Activated CD4-positive, alpha-beta T cell treated with anti-CD3 and anti-CD28 coated beads for 36 hours (primary cell): ENCODE measurements at places on chromosomes 1 and 21. TPM values are rescaled to one million over a fixed set of nuclear protein-coding genes. Genes with fewer than 3 reads are reported as not detected.
A peak's percentile ranks its signal among the peaks of the same experiment; 100 is the strongest.

DNA sequence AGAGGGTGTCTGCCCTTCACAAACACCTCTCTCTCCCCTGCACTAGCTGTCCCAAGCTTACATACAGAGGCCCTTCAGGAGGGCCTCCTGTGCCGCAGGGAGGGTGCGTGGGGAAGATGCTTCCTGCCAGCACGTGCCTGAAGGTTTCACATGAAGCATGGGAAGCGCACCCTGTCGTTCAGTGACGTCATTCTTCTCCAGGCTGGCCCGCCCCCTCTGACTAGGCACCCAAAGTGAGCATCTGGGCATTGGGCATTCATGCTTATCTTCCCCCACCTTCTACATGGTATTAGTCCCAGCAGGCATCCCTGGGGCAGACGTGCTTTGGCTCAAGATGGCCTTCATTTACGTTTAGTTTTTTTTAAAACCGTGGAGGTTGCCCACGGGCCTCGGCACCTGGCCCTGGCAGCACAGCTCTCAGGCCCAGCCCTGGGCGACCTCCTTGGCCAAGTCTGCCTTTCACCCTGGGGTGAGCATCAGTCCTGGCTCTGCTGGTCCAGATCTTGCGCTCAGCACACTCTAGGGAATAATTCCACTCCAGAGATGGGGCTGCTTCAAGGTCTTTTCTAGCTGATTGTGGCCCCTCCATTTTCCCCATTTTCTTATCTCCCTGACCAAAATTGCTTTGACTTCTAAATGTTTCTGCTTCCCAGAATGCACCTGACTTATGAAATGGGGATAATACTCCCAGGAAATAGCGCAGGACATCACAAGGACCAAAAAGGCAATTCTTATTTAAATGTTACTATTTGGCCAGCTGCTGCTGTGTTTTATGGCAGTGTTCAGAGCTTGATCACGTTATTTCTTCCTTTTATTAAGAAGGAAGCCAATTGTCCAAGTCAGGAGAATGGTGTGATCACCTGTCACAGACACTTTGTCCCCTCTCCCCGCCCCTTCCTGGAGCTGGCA lies 6.1 kb downstream of the NPPA start:
- DNase-seq: no peak

GRCh38 chr1:58063095-58063494 lies 483.4 kb downstream of the OMA1 start:
- no peak for DNase-seq

DNA sequence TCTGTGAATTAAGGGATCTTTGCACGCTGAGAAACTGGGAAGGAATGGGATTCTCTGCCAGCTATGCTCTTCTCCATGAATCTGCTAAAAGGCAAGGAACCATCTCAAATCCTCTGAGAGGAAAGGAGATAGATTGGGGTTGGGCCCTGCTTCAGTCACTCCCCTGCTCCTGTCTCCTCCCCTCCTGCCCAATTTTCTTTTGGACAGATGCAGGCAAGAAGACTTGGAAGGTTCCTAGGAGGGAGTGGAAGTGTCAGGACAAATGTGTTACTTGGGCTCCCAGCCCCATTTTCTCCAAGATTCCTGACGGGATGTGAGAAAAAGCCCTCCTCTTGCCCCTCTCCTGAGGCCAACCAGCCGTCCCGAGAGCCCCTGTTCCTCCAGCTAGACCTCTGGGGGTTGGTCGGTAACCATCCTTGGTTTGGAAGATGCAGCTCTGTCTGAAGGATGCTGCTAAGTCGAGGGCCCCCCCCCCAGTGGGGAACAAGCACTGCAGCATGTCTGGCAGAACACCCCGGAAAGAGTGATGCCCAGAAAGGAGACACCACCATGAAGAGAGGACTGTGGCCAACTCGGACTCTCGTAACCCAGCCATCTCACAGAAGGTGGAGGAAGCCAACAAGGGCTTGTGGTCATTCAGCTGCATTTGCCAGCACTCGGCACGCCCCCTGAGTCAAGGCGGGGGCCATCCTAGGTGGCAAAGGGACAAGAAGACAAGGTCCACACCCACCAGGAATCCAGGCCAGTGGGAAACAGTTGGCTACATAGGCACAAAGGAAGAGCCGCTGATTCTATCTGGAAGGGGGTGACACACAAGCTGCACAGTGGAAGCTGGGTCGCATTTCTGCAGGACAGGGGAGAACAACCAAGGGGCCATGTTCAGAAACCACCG lies 43.7 kb downstream of the CDK18 start:
- no peak for DNase-seq

Gene LCE3E
- total RNA-seq: not detected

DNA sequence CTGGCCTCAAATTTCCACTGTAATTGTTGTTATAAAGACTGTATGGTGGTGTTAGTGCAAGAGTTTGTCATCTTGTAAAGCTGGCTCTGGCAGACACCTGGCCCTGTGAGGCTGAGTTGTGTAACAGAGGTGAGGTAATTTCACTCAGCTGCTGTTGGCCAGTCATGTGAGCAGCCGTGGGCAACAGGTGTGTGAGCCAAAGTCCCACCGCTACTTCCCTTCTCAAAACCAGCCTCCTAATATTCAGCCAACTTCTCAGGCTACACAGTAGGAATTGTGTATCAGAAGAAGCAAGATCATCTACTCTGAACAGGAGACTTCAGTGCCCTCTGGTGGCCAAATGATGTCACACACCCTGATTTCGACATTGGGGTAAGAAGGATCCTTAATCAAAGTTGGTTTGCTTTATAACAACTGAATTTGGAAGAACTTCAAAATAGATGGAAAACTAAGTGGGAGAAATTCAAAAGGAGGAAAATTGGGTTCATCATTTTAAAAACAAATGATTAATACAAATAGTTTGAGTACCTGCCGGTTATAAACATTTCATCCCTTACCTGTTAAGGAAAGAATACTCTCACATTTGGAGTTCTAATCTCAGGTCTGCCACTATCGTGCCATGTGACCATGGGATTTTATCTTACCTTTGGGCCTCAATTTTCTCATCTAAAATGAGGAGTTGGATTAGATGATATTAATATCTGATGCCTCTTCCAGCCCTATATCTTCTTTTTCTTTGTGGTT lies 2.6 kb upstream of the CREG1 start:
- peak; percentile 86 for DNase-seq

DNA sequence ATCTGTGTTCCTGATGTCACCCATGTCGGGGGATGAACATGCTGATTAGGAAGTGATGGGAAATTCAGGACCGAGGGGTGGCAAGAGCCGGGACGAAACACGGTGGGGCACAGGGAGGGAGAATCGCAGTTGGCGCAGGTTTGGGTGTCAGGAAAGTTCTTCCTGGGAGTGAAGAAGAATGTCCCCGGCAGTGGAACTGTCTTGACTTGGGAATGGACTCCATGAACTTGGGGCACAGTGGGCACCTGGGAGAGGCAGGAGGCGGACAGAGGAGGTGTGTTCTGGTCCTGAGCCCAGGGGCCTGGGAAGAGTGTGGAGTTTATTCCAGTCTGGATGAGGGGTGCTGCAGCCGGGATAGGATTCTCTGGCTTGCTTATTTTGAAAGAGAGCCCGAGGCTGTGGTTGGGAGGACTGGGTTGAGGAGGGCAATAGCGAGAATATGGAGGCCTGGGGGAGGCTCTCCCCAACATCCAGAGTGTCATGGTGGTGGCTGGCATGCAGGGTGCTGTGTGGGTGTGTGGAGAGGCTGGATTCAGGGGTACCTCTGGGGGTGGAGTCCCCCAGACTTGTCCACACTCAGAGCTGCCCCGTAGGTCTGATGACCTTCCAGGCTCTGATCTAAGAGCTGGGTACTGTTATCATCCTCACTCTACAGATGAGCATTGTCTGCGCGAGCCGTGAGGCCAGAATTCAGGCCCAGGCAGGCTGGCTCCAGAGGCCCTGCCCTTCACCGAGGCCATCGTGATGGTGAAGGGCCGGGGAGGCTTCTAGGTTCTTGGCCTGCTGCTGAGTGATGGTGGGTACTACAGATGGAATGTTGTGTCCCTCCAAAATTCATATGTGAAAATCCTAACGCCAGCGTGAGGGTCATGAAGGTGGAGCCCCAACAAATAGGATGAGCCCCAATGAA lies 274.5 kb upstream of the C1orf174 start:
- DNase-seq: no peak

GRCh38 chr1:87880098-87880760 lies 551.5 kb downstream of the LMO4 start:
- no peak for DNase-seq

DNA sequence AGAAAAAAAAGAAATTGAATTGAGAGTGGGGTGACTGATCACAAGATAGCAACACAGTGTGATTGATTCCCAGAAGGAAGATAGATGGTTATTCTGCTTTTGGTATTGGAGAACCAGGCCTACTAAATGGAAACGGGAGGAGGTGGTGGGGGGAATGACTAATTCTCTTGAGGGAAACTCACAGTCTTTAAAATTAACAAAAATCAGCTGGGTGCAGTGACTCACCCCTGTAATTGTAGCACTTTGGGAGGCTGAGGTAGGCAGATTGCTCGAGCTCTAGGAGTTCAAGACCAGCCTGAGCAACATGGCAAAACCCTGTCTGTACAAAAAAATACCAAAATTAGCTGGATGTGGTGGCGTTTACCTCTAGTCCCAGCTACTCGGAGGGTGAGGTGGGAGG lies 134.6 kb upstream of the PDE4B start:
- DNase-seq: peak; percentile 12

DNA sequence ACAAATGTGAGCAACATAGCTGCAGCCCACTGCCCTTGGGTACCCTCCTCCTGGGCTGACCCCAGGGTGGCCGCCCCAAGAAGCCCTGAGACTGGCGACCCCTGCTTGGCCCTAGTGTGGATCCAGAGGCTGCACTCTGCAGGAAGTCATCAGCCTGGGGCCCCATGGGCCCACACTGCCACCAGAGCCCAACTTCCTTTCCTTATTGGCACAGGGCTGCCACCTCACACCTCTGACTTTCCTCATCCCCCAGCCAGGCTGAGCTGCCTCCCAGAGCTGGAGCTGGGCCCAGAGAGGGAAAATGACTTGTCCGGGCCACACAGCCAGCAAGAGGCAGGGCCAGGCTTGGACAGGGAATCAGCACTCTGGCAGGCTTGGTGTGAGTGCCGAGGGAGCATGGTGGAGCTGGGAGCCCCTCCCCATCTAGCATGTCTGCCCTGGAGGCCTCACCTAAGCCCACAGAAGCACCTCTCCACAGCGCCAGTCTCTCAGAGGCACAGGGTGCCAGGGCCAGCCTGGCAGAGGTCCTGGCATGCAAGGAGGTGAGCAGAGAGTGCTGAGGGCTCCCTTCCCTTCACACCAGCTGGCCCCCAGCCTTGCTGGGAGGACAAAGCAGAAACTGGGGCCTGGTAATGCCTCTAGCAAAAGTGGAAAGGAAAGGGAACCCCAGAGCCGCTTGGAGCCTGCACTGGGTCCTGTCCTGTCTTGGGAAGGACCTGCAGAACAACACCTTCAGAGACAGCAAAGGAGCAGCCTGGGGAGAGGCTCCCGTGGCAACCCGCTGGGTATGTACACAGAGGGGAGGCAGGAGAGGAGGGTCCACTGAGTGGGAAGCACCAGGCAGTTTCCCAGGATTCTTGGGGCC lies 3.2 kb downstream of the RAP1GAP start:
- no peak for DNase-seq

Gene AQP10
- not detected for total RNA-seq

Gene HSD3B1
- total RNA-seq: not detected

GRCh38 chr1:153945795-153946621 lies 510 bp downstream of the DENND4B start:
- DNase-seq: peak; percentile 84
